ENCODE measurements at places on chromosomes 3 and 15.
A peak's percentile ranks its signal among the peaks of the same experiment; 100 is the strongest.

GRCh38 chr3:195394700-195395099, 48.1 kb downstream of the ACAP2 start:
- DNase-seq: no peak

DNA sequence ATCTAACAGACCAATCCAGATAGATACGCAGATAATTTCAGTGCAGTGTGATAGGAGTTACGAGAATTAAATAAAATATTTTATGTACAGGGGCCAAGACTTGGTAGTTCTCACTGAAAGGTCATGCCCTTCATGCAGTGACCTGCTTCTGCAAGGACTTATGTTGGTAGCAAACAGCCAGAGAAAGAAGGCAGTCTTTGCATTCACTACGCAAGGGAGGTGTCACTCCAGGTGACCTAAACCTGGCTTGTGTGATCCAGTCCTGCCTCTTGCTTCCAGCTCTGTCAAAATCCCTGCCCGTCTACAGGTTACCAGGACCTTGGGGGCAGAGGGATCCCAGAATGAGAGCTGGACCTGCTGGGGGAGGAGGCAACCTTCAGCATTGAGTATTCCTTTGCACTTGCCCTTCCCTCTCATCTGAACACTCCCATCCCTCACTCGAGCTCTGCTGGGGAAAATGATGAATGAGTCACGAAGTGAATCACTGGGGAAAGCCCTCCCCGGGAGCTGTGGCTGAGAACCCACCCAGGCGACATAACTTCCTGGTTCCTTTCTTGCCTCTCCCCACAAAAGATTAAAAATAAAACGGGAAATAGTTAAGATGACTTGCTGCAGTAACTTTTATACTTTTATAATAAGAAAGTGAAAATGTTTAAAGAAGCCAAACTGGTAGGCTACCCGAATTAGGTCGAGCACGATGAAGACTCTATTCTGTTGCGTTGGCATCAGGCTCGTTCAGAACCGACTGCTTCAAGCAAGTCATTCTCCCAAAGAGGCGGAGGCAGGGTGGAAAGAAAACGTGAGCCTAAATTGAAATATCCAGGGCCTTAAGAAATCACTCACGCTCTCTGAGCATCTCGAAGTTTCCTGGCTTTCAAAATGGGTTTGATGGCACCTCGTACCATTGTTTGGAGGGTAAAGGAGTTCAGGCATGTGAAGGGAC, 216.1 kb downstream of the SLCO3A1 start:
- DNase-seq: no peak

DNA sequence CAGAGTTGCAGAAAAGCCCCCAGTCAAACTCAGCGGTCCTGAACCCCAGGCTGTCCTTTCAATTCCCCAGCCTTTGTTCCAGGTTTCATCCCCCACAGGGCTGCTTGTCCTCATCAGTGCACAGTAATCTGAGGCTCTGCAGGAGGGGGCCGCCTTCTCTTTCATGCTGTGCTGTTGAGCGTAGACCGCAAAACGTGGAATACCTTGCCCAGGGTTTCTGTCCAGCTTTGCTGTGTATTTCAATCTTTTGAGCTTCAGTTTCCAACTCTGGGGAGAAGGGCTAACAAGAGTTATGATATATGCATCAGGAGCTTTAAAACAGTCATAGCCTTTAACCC, 64.8 kb downstream of the FAM43A start:
- DNase-seq: no peak

DNA sequence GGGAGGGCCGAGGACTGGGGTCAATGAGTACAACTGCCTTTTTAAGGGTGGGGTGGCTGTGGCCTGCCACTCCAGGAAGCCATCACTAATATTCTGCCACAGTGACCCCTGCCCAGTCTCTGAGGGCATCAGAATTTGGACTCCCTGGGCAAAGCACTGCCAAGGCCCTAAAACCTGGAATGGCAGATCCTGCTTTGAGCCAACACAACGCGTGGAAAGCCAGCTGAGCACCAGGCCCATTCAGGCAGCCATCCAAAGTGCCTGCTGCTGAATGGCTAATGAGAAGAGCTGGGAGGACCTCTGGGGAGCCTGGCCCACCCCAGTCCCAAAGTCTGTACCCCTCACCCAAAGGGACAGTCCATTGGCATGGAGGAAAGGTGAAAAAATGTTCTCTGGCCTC, 5.0 kb downstream of the TWF2 start:
- DNase-seq: no peak

- DNase-seq: peak; percentile 78
These were observed 66.0 kb upstream of the CMSS1 start for GRCh38 chr3:99751649-99752048.

DNA sequence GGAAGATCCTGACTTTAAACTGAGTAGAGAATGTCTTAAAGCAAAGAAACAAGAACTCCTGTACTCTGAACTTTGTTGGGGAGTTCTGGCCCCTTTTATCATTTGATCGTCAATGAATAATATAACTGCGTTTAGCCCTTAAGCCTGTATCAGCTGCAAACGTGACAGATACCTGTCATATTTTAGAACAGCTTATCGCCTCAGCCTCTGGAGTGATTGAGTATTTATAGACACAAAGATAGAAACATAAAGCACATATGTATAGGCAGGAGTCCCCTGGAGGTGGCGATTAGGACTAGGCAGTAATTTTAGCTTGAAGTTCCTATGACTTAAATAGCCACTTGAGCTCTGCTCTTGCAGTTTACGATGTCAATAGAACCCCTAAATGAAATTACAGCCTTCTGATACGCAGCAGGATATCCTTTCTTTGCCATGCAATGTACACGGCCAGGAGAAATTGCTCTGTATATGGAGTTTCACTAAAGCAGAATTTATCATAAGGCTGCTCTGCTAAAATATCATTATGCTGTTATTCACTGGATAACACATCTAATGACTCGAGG, 321.8 kb downstream of the TIGIT start:
- DNase-seq: no peak

DNA sequence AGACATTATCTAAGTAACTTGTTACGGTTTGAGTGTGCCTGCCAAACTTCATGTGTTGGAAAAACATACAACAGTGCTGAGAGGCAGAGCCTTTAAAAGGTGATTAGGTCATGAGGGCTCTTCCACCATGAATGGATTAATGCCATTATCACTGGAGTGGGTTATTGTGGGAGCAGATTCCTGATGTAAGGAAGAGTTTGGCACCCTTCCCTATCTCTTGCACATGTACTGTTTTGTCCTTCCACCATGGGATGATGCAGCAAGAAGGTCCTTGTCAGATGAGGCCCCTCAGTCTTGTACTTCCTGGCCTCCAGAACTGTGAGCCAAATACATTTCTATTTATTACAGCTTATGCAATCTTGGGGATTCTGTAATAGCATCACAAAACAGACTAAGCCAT, 413.9 kb downstream of the EPHA3 start:
- no peak for DNase-seq

DNA sequence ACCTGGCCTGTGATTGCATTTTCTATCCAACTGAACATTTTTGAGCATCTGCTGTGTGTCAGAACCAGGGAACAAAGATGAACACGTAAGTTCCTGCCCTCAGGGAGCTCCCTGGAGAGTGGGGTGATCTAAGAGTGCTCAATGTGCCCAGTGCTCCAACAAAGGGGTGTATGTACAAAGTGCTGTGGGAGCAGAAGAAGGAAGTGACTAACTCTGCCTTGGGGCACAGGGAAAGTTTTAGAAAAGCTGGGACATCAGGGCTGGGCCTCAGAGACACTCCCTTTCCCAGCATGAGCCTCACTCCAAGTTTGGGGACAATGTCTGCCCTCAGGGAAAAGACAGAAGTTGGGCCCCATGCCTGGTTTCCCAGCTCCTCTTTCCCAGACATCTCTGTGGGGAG, 27.6 kb upstream of the BNC1 start:
- DNase-seq: peak; percentile 24

GRCh38 chr3:188946351-188947240, 225.2 kb upstream of the TPRG1 start:
- DNase-seq: no peak

DNA sequence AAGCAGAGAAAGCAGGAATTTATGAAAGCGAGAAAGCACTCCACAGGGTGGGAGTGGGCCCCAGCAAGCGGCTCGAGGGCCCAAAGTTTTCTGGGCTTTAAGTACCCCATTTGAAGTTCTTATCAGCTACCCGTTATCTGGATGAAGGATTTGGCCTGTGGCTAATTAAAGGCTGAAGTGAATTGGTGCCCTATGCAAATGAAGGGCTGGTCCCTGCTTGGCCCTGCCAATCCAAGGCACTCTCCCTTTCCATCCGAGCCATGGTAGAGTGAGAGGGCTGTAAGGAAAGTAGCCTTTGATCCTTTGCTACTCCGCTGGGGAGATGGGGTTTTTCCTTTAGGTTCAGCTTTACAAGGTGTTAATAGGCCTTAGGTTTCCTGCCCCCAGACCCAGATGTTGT, 469.3 kb upstream of the CFAP20DC start:
- DNase-seq: no peak
